ENCODE measurements at places on chromosomes 13 and 19.

GRCh38 chr19:5298471-5298901 is 42.1 kb downstream of the PTPRS start:
- no peak for DNase-seq

DNA sequence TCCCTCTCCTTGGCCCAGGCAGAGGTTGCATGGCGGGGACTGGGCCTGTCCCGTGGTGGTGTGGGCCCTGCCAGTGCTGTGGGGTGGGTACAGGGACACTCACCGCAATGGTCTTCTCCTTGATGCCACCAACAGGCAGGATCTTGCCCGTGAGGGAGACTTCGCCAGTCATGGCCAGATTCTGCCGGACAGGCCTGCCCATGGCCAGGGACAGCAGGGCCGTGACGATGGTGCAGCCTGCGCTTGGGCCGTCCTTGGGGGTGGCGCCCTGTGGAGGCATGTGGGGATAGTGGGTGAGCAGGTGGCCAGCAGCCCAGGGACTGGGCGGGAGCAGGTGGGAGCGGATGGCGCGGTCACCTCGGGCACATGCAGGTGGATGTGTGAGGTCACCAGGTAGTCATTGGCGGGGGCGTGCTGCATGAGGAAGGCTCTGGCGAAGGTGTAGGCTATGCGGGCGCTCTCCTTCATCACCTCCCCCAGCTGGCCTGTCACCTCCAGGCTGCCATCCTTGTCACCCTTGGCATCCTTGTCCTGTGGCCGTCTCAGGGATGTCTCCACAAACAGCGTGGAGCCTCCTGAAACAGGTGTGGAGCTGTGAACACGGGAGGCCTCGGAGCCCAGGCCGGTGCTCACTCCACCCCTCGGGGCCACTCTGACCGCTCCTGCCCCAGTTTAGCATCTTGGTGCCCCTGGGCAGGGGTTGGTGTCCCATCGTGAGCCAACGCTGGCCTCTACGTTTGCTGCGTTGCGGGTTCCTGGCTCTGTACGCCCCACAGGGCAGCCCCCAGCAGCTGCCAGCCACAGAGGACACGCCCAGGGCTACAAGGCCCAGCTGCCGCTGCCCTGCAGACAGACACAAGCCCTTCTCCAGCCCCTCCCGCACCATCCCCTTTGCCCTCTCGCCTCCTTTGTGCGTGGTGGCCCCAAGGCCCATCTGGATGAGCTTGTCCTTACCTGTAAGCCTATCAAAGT is 3.4 kb downstream of the RPL36 start:
- no peak for DNase-seq

- peak; percentile 8 for DNase-seq
These were observed 100.7 kb upstream of the MCF2L start for GRCh38 chr13:112868308-112868707.

DNA sequence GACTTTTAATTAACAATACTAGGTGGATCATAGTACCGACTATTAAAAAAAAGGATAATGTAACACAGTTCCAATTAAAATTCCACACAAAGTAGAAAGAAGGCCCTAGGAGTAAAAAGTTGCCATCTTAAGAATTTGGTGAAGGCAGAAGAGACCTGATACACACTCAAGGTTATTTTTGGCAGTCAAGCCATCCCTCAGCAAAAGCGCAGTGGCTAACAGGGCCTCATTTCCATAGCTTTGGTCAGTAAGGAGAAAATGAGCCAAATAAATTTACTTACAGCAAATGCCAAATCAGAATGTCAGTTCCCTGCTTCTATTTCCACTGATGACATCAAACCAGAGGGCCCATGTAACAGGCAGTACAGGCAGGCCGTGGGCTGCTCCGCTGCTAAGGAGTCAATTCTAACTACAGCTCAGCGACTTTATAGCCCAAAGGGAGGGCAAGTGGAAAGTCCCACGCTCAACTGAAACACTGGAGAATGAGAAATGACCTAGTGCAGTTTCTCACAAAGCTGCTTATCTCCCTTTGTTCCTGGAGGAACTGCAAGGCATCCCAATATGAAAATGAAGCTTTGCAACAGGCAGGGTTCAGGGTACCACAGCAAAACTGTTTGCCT is 6.3 kb downstream of the ARGLU1 start:
- DNase-seq, result peak; percentile 30

GRCh38 chr19:19613506-19613905 is 5.0 kb downstream of the PBX4 start:
- no peak for DNase-seq
